Stimulated activated CD8-positive, alpha-beta memory T cell treated with anti-CD3 and anti-CD28 coated beads, Interleukin-4, amount 100 ng/mL, for 4 hours (primary cell): ENCODE measurements at places on chromosomes 2 and 18.

DNA sequence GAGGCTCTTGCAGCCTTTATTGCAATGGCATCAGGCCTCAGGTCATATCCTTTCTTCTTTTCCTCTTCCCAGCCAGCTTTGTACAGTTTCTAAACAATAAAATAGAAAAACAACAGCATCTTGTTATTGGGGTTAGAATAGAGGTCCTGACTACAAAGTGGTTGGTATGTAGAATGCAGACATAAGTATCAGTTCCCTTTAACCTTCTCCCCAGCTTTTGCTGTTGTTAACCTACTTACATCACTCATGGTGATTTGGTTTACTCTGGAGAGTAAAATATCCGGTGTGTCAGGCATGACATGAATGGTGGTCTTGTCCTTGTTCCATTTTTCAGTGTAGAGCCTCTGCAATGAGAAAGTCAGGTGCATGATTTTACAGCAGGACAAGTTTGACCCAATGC is 69.8 kb downstream of the NEB start:
- no peak for DNase-seq

DNA sequence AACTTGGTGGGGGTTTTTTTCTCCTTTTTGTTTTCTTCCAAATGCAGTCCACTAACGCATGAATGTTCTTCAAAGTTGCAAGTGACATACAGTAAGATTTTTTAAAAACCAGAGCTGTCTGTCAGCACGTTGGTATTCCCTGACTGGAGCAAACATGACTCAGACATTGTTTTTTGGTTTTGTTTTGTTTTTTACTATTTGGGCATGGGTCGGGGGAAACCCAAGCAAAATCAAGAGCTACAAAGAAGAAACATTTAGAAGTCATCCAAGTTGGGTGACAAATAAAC is 726 bp upstream of the CCDC88A start:
- DNase-seq, result no peak

GRCh38 chr2:176128982-176129796 is at the start of gene HOXD8:
HOXD8 (plus strand) TSS chr2:176129705; CDS start chr2:176130367, 662 bp downstream.
- no peak for DNase-seq

- no peak for DNase-seq
Measured at GRCh38 chr2:95390272-95390880, 12.1 kb upstream of the FAHD2A start.

- no peak for DNase-seq
Measured at GRCh38 chr2:191056228-191056627, 42.3 kb upstream of the STAT1 start.

DNA sequence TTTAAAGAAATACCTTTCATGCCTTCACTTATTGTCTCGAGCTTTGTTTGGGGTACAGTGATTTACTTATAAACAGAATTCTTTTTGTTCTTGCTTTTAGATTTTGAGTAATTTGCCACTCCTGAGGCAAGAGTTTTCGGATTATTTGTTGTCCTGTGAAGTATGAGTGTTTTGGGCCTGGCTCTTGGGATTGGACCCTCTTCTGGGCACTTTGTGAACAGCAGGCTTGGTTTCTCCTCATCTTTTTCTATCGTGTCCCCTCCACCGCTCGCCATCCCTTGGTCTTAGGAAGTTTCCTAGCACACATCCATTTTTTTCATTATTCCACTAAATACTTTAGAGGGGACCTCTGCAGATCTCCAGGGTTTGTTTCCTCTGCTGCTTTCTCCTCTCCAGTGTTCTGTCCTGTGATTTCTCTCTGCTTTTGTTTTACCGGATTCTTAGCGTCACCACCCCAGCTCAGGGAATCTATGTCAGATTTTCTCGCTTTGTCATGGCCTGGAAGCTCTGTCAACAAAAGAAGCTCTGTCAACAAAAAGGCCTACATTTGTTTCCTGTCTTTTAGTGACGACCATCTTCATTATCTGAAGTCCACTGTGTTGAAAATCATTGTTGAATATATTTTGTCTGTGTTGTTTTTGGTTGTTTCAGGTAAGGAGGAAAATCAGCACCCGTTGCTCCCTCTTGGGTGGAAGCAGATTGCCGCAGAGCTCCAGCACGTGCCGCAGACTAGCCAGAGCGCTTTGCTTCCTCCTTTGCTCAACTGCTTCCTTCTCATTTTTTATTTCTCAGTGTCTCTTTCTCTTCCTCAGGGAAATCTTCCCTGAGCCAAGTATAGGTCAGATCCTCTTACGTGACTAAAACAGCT is 27.8 kb downstream of the ANKRD62 start:
- no peak for DNase-seq

GRCh38 chr2:189579585-189580186 is 900 bp downstream of the SLC40A1 start:
- no peak for DNase-seq

DNA sequence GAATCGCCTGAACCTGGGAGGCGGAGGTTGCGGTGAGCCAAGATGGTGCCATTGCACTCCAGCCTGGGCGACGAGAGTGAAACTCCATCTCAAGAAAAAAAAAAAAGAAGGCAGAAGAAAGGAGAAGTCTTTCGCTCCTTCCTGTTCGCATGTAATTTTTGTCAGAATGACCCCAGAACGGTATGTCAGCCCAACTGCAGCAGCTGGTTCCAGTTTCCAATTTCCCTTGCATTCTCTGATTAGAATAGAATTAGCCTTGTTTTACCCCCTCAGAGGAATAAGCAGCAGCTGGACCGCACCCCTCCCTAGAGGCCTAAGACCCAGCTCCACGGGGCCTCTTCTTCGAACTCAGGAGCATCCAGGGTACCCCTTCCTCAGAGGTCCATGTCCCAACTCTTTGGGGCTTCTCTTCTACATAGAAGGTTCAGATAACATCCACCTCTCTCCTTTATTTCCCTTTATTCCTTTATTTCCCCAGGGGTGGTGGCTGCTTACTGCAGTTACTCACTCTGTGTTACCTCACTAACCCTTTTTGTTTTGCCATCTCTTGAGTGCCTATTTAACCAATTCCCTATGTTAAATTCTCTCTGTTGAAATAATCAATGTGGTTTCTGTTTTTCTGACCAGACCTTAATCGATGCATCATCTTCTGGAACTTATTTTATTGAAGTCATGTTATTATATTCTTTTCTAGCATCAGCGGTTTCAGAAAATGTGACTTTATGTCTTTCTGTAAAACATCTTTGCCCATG is 7.2 kb upstream of the PUM2 start:
- DNase-seq, result no peak

DNA sequence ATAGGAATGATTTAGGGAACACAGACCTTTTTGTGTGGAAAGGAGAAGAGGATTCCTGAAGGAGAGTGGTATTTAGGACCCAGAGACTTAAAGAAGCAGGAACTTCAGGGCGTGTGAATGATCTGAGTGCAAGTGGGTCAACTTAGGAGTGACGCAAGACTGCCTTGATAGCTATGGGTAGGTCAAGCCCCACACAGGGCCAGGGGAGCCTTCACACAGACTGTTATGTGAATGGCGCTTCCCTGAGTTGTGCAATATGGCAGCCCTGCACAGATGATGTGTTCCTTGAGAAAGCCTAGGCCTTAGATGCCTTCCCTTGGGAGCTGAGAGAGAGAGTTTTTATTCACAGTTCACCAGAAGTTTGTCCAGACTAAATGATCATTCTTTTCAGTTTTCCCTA is 47.1 kb upstream of the IGFBP5 start:
- no peak for DNase-seq

DNA sequence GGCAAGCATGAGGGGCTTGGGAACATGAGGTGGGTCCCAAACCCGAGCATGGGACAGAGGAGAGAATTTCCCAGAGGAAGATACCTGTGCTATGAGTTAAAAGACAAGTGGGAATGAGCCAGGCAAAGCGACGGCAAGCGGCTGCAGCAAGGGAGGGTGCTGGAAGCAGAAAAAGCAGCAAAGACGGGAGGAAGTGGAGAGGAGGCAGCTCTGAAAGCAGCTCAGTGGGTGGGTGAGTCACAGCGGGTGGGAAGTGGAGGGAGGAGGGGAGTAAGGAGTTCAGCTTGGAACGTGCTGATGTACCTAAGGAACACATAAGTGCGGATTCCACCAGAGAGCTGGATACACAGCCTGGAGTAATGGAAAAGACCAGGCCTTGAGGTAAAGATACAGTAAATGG is 41.4 kb downstream of the THUMPD2 start:
- DNase-seq, result no peak

- DNase-seq, result no peak
Measured at GRCh38 chr2:73759285-73759764, 20.6 kb downstream of the DUSP11 start.

DNA sequence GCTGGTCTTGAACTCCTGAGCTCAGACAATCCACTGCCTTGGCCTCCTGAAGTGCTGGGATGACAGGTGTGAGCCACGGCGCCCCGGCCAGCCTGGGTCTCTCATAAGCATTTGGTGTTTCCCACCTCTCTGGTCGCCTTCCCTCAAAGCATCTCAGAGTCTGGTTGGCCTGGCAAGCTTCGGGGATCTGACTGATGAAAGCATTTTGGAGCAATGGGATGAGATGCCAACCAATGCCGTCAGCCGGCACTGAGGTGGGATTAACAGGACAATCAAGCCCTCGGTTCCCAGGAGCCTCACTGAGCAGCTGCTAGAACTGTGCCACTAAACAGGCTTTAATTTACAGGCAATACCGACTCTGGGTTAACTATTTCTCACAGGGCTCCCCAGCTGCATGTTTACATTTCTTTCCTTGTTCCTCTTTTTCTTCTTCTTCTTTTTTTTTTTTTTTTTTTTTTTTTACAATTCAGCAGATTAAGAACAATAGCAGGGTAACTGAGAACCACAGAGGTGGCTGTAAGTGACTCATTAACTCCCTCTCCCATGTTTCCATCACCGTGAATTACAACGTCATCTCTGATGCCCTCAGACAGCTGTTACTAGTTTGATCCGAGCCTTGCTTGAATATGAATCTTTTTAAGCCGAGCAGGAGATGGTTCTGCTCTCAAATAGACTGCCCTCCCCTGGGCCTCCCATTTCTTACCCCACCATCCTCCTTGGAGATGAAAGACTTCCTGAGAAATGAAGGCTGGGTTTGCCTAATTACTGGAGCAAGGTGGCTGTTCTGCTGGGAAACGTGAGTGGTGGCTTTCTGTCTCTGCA is 37.9 kb downstream of the ODC1 start:
- DNase-seq, result no peak

DNA sequence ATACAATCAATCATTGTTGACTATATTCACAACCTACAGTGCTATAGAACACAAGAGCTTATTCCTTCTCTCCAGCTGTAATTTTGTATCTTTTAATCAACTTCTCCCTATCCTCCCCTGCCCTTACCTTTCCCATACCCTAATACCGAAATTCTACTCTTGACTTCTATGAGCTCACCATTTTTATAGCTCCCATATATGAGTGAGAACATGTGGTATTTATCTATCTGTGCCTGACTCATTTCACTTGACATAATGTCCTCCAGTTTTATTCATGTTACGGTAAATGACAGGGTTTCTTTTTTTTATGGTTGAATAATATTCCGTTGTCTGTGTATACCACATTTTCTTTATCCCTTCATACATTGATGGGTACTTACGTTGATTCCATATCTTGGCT is 2.6 kb downstream of the MROH2A start:
- no peak for DNase-seq

- peak; percentile 51 for DNase-seq
Measured at GRCh38 chr2:204177977-204178522, 241.5 kb downstream of the ICOS start.

- DNase-seq, result no peak
Measured at GRCh38 chr2:169038338-169038757, 7.2 kb upstream of the ABCB11 start.

DNA sequence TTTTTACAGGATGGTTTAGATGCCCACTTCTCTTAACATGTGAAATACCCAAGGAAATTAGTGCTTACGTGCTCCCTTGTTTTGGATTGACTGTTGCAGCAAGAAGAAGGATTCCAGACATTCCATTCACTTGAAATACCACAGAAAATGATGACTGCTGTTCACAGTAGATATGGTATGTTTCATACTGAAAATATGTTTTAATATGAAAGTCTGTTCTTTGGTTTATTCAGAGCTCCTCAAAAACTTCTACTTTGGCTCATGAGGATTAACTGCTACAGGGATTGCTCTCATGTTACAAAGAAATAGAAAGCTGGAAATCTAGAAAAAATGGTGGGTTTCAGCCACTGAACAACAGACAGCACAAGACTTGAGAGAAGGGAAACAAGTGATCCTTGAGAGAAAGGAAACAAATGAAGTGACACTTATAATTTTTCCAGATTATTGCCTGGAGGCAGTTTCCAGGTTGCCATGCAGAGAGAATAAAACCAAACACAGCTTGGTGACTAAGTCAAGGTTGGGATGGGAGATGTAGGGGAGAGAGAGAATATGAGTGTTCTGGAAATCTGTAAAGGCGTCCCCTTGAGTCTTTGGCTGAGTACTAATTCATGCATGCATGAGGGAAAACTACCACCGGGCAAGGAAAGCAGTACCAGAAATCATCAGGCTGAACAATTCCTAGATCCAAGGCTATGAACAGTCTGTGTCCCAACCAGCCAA is 348.1 kb downstream of the CLIP4 start:
- no peak for DNase-seq

GRCh38 chr2:163132850-163133249 is 294.3 kb upstream of the KCNH7 start:
- no peak for DNase-seq

GRCh38 chr18:44957461-44957860 is 276.8 kb downstream of the SETBP1 start:
- no peak for DNase-seq

DNA sequence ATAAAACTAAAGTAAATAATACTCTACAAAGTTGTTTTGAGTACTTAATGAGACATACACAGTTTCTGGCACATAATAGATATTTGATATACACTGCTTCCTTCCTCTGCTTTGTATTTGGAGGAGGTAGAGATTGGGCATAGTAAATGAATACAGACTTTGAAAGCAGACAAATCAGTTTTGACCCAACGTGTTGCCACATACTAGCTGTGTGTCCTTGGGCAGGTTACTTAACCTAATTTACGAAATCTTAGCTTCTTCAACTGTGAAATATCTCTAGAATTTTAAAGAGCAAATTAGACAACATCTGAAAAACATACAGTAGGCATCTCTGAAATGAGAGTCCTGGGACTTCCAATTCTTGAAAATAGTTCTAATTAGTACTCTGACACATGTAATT is 425.4 kb downstream of the TGIF1 start:
- DNase-seq, result no peak

DNA sequence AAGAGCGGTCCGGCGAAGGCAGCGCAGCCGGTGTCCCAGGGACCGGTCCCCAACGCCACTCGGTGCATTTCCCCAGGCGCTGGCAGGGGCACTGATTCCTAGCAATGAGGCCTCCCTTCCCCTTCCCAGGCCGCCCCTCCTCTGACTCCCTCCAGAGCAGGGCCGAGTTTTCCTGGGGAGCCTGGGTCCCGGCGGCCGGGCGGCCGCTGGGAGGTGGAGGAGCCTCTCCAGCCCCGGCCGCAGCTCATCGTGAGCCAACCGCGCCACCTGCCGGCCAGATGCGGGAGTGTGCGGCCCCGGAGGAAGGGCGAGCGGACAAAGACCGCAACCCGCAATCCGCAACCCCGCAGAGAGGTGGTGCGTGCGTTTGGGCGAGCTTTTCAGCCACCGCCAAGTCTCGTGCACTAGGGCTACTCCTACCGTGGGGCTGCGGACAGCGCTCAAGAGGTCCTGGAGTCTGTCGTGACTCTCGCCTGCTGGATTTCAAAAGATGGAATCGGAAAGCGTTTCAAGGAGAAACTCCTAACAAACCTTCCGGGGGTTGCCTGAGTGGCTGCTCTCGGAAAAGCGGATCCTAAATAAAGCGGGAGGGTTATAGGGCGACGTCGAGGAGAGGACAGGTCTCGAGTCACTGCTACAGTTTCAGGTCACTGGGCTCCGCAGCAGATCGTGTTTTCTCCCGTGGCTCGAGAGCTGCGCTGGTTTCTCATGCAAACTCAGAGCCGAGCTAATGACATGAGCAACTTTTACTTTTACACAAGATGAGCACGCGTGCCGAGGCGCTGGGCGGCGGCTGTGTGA is 1.5 kb upstream of the EPHA4 start:
- peak; percentile 66 for DNase-seq

- no peak for DNase-seq
Measured at GRCh38 chr2:123762221-123762620, 262.9 kb upstream of the CNTNAP5 start.
